ENCODE measurements at places on chromosomes 7 and 10.

- DNase-seq: no peak
Measured at GRCh38 chr10:47166405-47166777, 133.6 kb upstream of the GDF10 start.

DNA sequence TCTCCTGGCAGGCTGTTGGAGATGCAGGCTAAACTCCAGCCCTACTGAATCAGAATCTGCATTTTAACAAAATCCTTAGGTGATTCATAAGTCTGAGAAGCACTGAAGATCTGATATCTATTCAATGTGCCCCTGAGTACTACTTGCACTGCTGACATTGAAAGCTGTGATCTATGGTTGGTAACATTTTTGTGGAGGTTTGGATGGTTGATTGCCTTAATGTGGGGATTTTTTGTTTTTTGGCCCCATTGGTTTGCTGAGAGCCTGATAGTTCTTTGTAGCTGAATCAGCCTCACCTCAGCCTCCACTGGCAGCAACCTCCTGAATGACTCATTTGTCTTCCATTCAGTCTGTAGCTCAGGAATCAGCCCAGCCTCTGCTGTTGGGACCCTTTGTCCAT, 14.7 kb upstream of the LRRN3 start:
- no peak for DNase-seq

DNA sequence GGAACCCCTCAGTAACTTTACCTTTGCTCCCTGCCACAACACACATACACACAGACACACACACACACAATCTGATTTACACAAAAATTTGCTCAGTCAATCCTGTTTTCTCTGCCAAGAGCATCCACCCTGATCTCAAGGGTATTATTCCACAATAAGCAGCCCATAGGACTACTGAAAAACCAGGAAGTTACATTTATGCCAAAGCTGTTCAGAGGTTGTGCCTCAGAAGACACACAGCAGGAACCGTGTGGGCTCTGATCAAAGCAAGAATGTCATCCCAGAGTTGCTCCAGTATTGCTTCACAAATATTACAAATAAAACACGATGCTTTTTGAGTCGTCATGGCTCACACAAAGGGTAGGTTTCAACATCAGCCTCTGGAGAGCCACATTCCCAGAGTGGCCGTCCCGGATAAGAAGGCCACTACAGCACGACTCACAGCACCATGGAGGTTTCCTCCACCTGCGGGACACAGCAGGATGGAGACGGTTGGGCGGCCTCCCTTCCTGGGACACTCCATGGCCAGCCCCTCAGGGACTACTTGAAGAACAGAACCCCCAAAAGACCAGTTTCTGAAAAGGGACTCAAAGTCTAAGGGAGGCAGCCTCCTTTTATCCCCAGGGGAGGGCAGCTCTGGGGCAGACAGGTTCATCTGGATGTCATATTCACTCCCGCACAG, 1.6 kb downstream of the AIFM2 start:
- no peak for DNase-seq

DNA sequence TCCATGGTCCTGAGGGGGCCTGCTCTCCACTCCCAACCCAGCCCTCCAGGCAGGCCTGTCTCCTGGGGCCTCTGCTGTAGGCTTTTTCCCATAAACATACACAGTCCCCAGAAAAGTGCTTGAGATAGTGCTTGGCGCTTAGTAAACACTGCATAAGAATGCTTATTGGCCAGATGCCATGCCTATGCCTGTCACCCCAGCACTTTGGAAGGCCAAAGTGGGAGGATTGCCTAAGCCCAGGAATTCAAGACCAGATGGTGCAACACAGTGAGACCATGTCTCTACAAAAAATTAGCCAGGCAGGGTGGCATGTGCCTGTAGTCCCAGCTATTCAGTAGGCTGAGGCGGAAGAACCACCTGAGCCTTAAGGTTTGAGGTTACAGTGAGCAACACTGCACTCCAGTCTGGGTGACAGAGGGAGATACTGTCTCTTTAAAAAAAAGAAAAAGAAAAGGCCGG, 24.6 kb upstream of the ASL start:
- no peak for DNase-seq

- no peak for DNase-seq
Measured at GRCh38 chr7:98357751-98358161, 43.1 kb downstream of the BAIAP2L1 start.

- DNase-seq: no peak
Measured at GRCh38 chr10:99555825-99556523, 23.2 kb downstream of the NKX2-3 start.

DNA sequence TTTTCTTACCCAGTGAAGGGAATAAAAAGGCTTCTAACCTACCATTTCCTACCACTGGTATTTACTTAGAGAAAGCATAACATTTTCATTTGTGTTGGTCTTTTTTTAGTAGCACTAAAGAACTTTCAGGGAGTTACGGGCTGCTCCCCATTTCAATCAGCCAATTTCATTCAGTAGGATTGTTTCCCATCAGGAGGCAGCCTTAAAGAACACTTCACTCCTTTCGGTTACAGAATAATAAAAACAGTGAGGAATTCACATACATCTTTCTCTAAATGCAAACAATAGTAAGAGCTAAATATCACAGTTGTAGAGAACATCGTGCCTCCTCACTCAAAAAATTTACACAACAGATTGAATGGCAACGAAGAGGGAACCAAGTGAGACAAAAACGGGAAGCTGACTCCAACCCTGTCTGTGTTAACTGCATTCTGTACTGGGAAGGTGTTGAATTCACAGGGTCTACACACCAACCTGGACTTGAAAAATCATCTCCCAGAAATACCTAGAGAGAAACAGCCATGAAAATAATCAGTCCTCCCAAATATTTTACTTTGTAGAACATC, 55.5 kb upstream of the ABLIM1 start:
- no peak for DNase-seq

- DNase-seq: no peak
Measured at GRCh38 chr7:85177316-85177715, 9.5 kb downstream of the SEMA3D start.

- no peak for DNase-seq
Measured at GRCh38 chr10:689452-690371, at the start of gene DIP2C. DIP2C (minus strand) TSS chr10:689668; CDS start chr10:689578, 90 bp downstream.

GRCh38 chr7:82430500-82431465, 12.8 kb downstream of the CACNA2D1 start:
- DNase-seq: no peak

- no peak for DNase-seq
Measured at GRCh38 chr10:69938541-69938991, 114.1 kb upstream of the MACROH2A2 start.

DNA sequence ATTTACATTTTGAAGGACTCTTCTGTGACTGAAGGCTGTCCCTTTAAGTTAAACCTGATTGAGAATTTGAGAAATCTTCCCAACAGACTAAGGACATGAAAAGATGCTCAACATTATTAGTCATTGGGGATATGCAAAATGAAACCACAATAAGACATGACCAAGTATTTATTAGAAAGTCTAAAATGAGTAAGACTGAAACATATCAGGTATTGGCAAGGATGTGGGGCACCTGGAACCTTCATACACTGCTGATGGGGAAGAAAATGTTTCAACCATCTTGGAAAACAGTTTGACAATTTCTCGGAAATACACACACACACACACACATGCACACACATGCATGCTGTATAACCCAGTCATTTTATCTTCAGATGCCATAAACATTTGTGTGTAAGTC, 132.1 kb upstream of the CDK6 start:
- no peak for DNase-seq

DNA sequence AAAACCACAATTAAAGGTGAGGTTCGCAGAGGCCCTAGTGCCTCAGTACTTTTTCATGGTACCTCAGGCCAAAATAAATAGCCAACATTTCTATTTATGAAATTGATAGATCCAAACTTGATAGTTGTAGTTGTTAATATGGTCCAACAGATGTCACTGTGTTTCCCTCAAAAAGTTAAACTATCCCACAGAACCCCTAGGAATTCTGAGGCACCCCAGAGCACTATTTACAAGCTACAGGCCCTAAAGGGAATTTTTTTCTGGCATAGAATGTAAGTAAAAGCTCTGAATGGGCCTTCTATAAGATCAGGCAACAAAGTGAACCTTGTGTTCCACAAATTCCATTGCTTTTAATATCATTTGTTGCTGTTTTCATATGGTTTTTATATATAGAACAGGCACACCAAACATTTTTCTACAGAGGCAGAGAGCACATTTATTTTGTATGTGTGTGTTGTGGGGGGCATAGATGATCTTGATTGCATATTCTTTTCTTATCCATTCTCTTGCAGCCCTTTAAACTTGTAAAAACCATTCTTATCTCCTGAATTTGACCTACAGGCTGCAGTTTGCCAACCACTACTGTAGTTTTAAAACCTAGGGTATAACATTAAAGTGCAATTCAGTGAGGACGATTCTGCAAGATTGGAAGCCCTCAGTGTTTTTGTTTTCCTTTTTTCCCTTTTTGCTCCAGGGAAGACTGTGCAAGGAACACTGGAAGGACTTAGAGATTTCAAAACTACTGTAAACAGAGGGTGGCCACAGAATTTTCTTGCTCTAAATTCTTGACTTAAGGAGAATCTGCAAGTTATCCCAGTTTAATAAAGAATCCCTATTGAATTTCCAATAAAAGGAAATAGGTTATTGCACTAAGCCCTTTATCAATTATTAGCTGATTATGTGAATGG, 3.5 kb upstream of the ARL4A start:
- DNase-seq: no peak

DNA sequence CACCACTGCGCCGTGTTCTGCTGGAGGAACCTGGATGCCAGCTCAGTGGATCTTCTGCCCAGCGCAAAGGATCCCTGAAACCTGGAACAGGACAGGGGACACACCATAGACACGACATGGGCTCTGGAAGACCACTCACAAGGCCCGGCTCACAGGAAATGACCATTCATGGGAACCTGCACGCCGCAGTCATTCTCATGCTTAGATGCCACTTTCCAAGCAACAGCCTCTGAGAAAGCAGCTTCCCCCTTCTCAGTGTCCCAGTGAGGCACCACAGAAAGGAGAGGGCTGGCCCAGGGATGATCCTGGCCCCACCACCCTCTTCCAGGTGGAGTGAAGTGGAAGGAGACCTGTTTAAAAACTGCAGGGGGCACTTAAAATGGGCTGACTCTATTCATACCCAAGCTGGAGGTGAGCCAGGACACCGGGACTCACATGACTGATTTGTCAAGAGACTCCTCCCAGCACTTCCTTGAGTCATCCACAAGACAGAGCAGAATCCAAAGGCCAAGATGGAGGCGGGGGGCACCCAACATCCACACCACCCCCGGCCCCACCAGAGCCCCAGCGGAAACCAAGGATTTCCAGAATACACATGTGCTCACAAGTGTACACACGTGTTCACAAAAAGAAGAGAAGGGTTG, 11.2 kb downstream of the CTBP2 start:
- no peak for DNase-seq

- no peak for DNase-seq
Measured at GRCh38 chr10:37947526-37947925, 28.9 kb downstream of the ZNF25 start.

DNA sequence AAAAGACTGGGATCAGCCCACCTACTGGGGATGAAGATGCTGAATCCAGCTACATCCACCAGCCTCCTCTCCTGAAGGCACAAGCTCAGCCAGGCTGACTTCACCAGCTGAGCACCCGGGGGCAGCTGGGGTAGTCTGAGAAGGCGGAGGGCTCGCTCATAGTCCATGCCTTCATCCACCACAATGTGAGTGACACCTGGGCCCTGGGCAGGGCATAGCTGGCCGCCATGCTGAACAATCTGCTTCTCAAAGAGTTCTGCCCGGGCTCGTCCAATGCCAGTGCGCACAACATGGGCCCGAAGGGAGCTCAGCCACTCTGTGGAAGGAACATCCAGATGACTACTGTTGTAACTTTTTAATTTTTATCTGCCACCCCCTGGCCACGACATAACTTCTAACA, 2.2 kb downstream of the POLL start:
- DNase-seq: no peak

DNA sequence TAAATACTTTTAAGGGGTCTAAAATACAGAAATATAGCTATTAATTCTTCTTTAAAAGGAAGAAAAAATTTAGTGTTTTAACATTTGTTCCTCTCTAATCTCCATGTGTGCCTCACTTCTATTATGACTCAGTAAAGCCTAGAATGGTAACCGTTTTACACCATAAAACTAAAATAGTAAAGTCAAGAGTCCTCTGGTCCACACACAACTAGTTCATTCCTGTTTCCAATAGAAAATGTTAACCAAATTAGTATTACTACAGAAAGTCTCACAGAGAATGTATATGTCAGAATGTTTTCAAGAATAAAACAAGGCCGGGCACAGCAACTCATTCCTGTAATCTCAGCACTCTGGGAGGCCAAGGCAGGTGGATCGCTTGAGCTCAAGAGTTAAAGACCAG, 55.8 kb downstream of the CNOT4 start:
- DNase-seq: no peak

- DNase-seq: no peak
Measured at GRCh38 chr10:131689016-131689415, 211.8 kb upstream of the PPP2R2D start.

GRCh38 chr7:12779947-12780346, 92.5 kb downstream of the ARL4A start:
- DNase-seq: no peak

DNA sequence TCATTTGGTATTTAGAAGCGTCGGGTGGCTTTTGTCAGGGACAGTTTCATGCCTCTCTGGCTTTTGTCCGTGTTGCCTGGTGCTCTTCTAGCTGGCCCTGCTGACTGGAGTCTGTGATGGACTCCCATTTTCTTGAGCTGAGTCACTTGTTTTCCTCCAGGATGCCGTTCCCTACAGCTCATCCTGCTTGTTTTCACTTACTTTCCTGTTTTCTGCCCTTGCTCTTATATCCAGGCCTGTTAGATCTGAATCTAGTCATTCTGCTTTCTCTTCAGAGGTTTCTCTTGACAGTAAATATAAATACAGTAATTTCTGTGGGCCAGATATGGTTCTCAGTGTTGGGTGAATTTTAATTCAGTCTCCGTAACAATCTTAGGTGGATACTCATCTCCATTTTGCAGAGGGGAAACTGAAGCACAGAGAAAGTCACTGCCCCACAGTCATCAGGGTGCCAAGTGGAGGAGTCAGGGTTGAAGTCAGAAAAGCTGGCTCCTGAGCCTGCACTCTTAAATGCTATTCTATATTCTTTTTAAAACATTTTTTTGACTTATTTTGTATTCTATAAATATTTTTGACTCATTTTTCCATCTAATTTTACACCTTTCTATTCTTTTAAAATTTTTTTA, 85.4 kb downstream of the CCNY start:
- DNase-seq: no peak

- no peak for DNase-seq
Measured at GRCh38 chr7:154789404-154789803, 213.5 kb downstream of the PAXIP1 start.

DNA sequence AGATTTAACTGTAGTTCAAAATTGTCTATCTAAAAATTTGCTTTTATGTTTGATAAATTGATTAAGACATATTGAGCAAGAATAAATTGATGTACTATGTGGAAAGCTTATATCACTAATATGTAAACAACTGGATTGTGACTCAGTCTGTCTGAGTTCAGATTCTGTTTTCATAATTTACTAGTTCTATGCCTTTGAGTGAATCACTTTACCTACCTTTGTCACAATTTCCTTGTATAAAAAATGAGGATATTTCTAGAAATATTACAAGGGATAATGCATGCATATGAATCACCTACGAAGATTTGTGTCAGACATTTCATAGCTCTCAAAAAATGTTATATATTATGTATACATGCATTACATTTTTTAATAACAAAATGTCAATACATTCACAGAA, 245.1 kb upstream of the ZWINT start:
- DNase-seq: no peak
